ENCODE measurements at places on chromosomes 12 and 14. TPM values are rescaled to one million over a fixed set of nuclear protein-coding genes. Genes with fewer than 3 reads are reported as not detected.

The PLBD1 gene
- not detected for total RNA-seq

- DNase-seq: no peak
These were observed 664 bp downstream of the LRFN5 start for GRCh38 chr14:41607304-41607775.

GRCh38 chr12:109753054-109753401 lies 39.4 kb downstream of the FAM222A start:
- DNase-seq: no peak

- no peak for DNase-seq
These were observed 232.2 kb upstream of the PLEKHG7 start for GRCh38 chr12:92470608-92471021.

DNA sequence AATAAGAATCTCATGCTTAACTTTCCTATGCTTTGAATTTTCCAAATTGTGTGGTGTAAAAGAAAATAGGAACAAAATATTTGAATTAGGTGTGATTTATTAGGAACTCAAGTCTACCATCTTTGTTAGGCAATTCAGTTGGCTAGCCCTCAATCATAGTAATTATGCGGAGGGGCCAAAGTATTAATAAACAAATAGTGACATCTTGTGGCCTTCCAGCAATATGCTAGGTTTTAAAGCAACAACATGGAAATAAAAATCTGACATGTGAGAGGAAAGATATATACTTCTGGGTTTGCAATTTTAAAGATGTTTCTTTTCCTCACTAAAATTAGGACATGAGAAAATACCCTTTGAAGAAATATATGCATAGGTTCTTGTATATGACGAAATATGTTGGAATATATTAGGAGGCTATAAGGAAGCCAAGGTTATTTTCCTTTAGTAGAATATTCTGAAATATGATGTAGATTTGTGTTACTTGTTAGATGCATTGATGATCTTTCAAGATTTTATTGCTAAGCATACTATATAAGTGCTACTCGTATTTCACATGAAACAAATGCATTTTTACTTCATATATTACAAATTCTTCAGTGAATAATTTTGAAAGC lies 200.4 kb downstream of the PTPRO start:
- DNase-seq: no peak

The IL22 gene
- 0.64 TPM for total RNA-seq

- DNase-seq: no peak
These were observed 54.7 kb upstream of the OTOGL start for GRCh38 chr12:80044694-80045046.

The DNAH10 gene
- 0.06 TPM for total RNA-seq

GRCh38 chr12:15596174-15596573 lies 193.0 kb downstream of the EPS8 start:
- DNase-seq: no peak

DNA sequence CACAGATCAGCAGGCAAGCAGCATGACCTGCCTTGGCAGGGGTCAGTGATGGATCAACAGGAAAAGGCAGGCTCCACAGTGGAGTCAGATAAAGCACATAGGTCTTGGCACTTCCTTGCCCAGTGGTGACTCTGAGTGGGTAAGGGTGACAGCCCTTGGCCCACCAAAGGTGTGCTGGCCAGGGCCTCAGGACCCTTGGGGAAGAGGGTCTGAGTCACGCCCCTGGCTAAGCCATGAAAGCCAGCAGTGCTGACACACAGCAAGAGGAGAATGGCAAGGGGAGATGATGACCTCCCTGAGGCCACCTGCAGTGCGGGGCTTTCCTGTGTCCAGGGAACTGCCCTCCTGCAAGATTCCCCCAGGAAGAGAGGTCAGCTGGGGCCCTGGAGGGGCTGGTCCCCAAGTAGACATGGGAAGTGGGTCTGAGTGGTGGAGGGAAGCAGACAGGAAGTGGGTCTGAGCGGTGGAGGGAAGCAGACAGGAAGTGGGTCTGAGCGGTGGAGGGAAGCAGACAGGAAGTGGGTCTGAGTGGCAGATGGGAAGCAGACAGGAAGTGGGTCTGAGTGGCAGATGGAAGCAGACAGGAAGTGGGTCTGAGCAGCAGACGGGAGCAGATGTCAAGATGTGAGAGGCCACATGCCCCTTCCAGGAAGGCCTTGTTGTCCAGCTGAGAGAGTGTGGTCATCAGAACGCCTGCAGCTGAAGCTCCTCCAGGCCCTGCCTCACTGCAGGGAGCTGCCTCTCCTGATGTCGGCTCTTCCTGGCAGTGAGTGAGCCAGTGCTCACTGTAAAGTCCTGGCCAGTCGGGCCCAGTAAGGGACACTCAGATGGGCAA lies 34.8 kb downstream of the DIO3 start:
- peak; percentile 40 for DNase-seq

DNA sequence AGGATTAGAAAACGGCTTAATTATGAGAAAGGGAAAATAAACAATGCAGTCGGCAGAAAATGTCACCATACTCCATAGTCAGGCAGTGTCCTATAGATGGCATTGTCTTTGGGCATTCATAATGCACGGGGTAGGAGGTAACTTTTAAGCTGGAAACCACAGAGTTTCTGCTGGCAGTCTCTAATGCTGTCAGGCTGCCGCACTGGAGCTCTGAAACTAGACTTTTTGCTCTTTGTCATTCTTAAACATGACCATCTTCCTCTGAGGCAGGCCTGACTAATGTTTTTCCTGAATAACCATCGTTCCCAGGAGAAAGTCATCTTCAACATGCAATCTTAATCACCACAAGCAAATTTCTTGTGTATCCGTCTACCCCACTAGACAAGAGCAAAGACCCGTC lies 108.8 kb downstream of the ETNK1 start:
- no peak for DNase-seq

DNA sequence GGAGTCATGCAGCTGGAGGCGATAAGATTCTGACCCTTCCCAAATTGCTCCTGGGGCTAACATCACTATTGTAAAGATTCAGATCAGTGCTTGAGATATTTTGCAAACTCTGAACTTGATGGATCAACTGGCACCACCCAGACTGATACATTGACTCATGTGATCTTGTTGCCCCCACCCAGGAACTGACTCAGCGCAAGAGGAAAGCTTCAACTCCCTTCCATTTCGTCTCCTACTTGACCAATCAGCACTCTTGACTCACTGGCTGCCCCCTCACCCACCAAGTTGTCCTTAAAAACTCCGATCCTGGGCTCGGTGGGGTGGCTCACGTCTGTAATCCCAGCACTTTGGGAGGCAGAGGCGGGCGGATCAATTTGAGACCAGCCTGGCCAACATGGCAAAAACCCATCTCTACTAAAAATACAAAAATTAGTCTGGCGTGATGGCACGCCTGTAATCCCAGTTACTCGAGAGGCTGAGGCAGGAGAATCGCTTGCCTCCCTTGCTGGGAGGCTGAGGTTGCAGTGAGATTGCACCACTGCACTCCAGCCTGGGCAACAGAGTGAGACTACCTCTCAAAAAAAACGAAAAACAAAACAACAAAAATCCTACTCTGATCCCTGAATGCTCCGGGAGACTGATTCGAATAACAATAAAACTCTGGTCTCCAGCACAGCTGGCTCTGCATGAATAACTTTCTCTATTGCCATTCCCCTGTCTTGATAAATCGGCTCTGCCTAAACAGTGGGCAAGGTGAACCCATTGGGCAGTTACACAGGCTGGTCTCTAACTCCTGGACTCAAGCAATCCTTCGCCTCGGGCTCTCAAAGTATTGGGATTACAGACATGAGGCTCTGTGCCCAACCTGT lies 9.8 kb upstream of the ARF6 start:
- DNase-seq: no peak

DNA sequence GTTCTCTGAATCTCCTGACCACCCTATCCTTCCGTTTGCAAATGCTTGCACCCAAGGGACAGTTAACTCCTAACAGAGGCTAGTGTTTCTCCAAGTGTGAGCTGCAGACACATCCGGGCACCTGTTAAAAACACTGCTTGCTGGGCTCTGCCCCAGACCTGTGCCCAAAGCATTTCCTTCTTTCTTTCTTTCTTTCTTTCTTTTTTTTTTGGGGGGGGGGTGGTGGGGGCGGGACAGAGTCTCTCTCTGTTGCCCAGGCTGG lies 42.5 kb downstream of the SPRING1 start:
- DNase-seq: no peak

GRCh38 chr12:57754411-57755193 lies at the start of gene MARCHF9:
Gene MARCHF9, plus strand, starts transcription at chr12:57755103. Its CDS starts 426 bp downstream, at chr12:57755529.
- peak; percentile 86 for DNase-seq

GRCh38 chr12:89574736-89575208 lies 48.9 kb upstream of the POC1B start:
- no peak for DNase-seq

- no peak for DNase-seq
These were observed 26.8 kb upstream of the VPS33A start for GRCh38 chr12:122293081-122293480.

DNA sequence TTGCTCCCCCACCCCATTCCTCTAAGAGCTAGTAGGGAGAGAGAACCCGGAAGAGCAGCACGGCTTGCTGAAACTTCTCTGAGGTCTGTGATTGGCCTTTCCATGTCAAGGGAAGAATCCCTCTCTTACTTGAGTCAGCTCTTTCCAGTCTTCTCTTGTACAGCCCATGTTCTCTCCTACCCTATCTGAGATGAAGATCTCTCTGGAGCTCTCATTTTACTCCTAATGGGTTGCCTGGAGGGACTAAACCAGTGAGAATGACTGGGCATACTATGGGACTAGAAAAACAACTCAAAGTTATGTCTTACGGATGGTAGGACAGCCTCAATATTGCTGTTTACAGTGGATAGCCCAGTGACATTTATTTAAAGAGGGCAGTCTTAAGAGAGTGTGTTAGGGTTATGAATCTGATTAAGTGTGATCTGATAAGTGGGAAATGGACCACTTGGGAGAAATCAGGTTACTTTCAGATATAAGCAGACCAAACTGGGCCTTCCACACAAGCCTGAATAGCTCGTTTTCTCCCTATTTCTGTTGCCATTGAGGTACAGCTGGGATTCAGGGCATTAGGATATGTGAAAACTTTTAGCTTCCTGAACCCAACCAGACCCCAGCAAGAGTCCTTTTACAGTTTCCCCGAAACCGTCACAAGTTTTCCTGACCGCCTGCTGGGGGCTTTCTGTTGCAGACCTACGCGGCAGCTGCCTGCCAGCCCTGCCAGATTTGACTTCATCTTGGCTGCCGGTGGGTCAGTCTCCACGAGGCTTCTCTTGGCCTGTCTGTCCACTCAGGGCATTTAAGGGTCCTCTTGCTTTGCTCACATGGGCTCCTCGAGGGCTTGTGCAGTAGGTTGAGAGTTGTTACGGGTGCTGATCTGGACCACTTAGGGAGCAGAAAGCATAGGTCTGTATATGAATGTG lies 16.9 kb downstream of the ETV6 start:
- no peak for DNase-seq

DNA sequence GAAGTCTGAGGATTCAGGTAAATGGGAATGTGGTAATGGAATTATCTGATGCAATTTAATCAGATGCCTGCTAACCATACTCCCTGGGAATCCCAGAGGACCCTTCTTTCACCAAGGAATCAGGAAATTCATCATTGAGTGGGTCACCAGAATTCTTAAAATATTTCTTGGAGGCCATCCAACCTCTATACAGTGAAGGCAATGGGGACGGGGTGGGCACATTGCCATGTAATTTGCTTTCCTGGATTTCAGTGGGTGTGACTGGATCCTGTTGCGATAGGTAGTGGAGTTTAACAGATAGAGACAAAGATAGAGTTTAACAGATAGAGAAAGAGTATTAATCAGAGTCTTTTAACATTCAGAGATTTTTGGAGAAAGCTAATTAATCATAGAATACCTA lies 394.4 kb downstream of the DAD1 start:
- no peak for DNase-seq

- peak; percentile 51 for DNase-seq
These were observed 127.7 kb upstream of the MAX start for GRCh38 chr14:65229748-65230728.

DNA sequence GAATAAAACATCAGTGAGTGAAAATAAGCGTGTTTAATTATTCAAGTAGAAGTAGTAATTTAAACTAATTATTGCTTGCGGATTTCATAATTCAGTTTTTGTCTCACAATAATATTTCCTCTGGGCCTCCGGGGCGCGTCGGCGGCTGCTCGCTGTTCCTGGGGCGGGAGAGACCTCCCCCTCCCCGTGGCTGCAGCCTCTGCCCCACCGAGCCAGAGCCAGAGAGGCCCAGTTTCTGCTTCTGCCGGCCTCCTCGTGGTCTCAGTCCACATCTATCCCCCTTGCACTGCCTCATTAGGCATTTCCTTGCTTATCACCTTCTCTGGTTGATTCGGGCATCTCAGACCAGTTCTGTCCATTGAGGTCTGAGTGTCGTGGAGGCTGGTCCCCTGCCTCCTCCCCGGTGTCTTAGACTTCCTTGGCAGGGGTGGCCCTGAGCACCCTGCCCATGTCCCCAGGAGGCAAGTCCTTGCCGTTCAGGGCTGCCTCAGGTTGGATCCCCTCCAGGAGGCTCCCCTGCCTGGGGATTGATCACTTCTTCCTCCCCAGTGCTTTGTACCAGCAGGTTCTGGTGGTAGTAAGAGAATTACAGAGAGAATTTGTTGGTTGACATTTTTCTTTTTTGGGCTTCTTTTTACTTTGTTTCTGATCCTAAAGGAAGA lies 78.0 kb downstream of the SLC25A47 start:
- DNase-seq: no peak

The PTHLH gene
- total RNA-seq: not detected

The NKX2-1 gene
- total RNA-seq: not detected

Measured in activated naive CD8-positive, alpha-beta T cell treated with anti-CD3 and anti-CD28 coated beads for 36 hours (primary cell).